ENCODE measurements at places on chromosomes 7 and 10.

- DNase-seq = no peak
Measured at GRCh38 chr10:48938281-48938680, 1.4 kb downstream of the LRRC18 start.

- no peak for DNase-seq
Measured at GRCh38 chr7:159064121-159064815, 80.4 kb downstream of the VIPR2 start.

GRCh38 chr7:7693881-7694280 is 24.5 kb downstream of the RPA3 start:
- DNase-seq = no peak

- no peak for DNase-seq
Measured at GRCh38 chr7:139542308-139543151, 19.0 kb downstream of the CLEC2L start.

DNA sequence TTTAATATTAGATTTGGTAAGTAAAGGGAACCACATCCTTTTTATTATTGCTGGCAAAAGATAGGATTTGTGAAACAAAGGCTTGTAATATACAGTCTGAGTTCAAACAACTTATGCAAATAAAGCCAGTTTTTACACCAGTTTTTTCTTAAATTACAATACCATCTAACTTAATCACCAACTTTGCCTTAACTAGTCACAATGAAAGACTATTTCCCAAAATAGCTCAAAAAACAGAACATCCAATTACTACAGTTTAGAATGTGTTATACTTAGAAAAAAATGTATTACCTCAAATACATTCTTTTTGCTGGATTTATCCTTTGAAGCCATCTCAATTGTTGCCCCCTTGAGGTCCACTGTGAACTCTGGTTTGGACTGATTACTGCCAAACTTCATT is 108.5 kb downstream of the ARHGAP12 start:
- no peak for DNase-seq

GRCh38 chr10:124004663-124005004 is 88.8 kb downstream of the CHST15 start:
- no peak for DNase-seq

- no peak for DNase-seq
Measured at GRCh38 chr7:2051707-2052656, 180.8 kb downstream of the MAD1L1 start.

Measured in right hindlimb (tissue), 1 donor.